Retina (tissue), 1 donor: ENCODE measurements at places on chromosomes 13 and 19.
A peak's percentile ranks its signal among the peaks of the same experiment; 100 is the strongest.

DNA sequence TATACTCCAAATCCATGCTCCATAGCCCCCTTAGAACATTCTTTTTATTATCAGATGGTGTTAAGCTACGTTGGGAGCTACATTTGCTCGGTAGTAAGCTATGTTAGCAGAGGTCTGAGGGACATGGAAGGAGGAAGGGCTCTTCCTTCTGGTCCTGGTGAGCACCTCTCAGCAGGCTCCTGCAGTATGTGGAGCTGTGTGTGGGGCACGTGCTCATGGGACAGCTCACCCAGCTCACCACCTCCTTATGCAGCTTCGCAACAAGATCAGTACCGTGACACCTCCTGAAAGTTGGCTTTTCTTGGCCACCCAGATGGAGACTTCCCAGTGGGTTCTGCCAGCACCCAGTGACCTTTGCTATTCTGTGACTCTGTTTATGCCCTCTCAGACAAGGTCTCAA lies 400.5 kb upstream of the SLC10A2 start:
- DNase-seq, result no peak

DNA sequence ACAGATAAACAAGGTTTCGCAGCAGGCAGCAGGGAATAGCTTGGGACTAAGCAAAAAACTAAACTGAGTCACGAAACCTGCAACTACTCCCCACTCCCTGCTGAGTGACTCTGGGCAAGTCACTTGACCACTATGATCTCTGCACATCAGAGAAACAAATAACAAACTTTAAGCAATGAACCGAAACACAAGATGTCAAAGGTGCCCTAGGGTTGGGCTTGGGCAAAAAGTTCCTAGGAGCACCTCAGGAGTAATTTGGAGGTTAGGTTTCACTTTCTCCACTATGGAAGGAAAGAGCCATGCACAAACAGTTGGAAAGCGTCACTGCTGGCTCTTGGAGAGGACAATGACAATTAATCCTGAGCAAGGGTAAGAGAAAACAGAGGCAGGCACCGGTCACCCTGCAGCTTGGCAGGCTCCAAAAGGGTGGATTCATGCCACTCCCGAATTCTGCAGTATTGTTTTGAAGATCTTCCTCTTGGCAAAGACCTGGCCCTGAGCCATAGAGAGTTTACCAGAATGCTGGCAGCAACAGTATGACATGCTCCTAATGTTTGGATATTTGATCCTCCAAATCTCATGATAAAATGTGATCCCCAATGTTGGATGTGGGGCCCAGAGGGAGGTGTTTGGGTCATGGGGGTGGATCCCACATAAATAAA lies 60.3 kb downstream of the CRYL1 start:
- DNase-seq, result no peak

DNA sequence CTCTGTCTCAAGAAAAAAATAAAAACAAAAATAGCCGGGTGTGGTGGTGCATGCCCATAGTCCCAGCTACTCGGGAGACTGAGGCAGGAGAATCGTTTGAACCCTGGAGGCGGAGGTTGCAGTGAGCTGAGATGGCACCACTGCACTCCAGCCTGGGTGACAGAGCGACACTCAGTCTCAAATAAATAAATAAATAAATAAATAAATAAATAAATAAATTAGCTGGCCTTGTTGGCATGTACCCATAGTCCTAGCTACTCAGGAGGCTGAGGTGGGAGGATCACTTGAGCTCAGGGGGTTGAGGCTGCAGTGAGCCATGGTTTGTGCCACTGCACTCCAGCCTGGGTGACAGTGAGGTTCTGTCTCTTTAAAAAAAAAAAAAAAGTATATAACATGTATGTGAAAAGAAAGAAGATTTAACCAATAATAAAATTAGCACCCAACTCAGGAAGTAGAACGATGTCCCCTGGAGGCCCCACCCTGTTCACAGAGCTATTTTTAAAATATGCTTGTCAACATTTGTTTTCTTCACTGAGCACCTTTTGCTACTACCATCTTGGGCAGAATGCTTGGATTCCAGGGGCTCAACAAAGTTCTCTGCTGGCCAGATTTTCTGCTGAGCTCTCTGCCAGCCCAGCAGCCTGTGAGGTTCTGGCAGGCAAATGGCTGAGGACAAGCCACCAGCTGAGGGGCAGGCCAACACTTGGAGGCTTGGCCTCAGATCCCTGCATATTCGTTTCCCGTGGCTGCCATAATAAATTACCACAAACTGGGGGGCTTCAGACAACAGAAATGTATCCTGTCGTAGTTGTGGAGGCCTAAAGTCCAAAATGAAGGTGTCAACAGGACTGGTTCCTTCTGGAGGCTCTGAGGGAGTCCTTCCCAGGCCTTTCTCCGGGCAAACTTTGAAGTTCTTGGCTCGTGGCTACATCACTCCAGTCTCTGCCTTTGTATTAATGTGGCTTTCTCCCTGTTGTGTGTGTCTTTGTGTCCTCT lies 5.2 kb downstream of the SLC25A42 start:
- DNase-seq, result no peak

DNA sequence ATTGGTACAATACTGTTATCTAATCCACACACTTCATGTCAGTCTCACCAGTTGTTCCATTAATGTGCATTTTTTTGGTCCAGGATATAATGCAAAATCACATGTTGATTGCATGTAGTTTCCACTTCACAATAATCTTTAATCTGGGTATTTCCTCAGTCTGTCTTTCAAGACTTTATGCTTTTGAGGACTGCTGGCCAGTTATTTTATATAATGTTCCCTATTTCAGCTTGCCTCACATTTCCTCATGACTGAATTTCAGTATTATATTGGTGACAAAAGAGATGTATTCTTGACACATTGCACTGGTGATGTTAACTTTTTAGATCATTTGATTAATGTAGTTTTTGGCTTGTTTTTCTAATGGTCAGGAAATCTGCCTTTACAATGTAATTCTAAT lies 368.3 kb downstream of the IRS2 start:
- DNase-seq, result no peak

DNA sequence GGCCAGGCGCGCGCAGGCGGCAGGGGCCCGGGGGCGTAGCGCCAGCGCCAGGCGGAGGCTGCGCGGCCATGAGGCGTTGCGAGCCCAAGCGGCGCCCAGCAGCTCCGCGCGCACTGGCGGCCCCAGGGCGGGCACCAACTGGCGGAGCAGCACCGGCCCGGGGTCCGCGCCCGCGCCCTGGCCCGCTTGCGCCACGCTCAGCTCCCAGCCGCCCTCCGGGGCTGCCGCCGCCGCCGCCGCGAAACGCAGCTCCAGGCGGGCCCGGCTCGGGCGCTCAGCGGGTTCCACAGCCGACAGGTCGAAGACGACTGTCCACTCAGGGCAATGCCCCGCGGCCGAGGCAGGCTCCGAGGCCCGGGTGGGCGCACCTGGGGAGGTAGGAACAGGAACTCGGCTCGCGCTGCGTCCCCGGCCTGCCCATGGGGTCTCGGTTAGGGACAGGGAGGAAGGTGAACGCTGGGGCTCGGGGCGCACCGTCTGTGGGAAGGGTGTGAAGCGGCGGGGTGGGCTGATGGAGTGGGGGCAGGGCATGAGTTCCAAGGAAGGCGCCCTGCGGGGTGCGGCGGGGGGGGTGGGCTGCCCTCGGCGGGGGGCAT lies 26.8 kb downstream of the CERS1 start:
- peak; percentile 37 for DNase-seq

- peak; percentile 93 for DNase-seq
These were observed 33.1 kb downstream of the CEBPG start for GRCh38 chr19:33406521-33407139.

DNA sequence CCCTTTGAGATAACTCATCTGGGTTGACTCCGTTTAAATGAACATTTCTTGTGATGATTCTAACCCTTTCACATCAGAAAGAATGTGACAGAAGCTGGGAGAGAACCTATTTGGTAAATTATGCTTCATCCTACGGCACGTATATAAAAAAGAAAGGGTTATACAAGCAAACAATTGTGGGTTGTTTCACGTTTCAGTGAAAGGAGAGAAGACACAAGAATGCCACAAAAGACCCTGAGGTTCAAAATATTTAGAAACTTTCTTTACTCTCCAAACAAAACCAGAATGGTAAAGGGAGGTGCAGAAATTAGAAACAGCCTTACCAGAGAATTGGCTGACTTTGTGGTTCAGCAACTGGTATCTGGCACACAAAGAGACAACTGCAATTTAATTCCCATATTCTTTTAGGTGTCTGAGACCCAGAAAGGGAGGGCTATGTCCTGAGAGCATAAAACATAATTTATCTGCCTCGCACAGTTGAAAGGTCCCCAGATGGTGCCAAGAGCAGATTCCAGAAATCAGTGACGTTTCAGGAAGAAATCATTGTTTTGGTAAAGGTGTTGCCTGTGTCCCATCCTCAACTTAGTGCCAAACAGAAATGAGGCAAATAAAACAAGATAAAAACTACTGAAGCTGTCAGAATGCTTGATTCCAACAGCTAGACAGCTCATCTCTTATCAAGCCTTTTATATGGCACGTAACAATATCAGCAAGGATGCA lies 361.4 kb downstream of the EFNB2 start:
- no peak for DNase-seq

GRCh38 chr19:46381346-46381745 lies 32.0 kb downstream of the CCDC8 start:
- no peak for DNase-seq

- DNase-seq, result no peak
These were observed 279.1 kb upstream of the ATXN8OS start for GRCh38 chr13:69828527-69828926.

DNA sequence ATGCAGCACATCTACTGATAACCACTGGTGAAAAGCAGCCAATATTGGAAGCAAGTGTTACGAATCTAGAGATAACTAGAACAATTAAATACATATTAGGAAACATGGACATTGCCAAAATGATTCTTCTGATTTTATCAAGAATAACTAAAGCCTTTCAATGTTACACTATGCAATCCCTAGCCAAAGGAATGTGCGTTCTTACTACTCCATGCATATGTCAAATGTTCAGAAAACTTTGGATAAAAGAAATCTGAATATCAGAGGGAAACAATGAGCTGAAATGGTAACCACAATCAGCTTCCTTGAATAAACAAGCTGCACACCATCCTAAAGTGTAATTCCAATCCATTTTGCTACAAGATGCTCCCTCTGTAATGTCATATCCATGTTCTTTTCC lies 951 bp upstream of the POSTN start:
- DNase-seq, result no peak

DNA sequence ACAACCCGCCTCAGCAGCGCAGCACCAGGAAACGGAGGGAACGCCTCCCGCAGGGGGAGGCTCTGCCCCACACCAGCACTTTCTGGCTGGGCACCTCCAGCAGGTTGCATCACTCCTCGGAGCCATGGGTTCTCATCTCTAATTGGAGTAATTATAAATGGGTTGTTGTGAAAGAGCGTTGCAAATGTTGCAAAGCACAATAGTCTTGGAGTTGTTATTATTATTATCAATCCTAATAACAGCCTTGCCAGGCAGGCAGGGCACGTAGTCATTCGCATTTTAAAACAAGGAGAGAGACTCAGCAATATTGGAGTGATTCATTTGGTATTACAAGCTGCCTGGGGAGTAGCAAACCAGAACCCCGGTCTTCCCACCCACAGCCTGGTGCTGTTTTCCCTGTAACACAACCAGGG lies 108.6 kb upstream of the GJB6 start:
- DNase-seq, result no peak

DNA sequence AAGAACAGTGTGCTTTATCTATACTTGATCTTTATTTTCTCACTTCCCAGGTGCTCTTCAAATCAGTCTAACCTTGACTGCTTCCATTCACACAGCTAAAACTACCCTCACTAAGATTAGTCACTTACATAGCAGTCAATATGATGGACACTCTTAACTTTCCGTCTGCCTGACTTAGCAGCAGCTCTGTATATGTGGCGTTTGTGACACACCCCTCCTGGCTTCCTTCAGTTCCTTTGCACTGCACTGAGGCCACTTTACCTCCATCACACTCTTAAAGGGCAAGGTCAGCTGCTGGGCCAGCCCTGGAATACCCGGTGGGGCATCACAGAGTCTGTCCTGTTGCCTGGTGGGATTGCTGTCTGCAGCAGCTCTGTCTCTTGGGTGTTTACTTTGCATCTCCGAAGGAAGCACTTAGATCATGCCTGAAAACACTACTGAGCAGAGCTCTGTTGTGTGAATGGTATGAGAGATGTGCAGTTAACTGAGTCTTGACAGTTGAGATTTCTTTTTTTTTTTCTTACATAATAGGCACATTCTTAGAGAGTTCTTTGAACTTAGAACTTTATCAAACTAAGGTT lies 35.6 kb upstream of the IL17D start:
- peak; percentile 50 for DNase-seq

GRCh38 chr13:20411638-20412342 lies 113.9 kb downstream of the CRYL1 start:
- DNase-seq, result no peak

DNA sequence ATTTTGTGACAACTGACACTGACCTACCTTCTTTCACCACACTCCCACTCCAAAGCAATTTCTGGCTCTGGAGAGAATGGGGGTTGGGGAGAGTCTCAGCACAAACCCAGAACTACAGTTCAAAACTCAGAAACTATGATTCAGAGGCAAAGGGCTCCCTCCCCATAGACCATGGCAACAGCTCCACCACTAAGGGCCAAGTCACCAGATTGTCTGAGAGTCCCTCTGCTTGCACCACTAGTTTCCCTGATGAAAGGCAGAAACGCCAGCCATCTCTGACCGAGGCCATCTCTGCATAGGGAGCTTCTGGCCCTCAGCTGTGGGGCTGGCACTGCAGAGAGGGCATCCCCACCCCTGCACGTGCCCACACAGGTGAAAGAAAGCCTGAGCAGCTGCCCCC lies 112.4 kb upstream of the VSTM2B start:
- DNase-seq, result no peak

DNA sequence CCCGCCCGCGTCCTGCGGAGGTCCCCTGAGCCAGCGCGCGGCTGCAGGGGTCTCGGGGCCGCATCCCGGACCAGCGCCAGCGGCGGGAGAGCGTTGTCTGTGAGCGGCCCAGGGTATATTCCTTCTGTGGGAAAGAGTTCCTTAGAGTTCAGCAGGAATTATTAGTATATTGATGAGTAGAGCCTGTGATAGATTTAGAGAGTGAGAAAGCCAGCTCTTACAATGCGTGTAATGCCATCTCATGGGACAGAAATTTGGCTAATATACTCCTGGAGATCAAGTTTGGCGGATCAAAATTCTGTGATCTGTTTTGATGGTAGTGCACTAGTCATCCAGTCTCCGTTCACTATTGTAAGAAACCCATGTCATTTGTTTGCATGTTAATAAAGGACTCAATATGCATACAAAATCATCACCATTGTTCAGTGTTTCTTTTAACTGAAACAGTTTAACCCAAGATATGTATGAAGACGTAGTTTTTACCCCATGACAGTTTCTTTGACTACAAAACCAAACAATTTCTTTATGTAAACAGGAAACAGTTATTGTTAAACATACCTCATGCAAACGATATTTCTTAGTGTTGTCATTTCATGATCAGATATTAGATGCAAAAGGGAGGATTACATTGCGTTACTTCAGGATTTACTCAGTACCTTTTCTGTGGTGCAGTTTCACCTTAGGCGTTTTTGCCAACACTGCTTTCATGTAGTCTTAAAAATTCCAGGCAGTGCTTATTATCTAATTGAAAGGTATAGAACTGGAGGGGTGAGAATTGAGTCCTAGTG lies 9.9 kb downstream of the TNFRSF19 start:
- DNase-seq, result no peak

- peak; percentile 47 for DNase-seq
These were observed 1.7 kb downstream of the ERCC5 start for GRCh38 chr13:102847272-102848234.

GRCh38 chr13:106772006-106772601 lies 204.2 kb upstream of the ARGLU1 start:
- DNase-seq, result no peak
